Effector memory CD4-positive, alpha-beta T cell (primary cell): ENCODE measurements at places on chromosomes 3 and 15.
A peak's percentile ranks its signal among the peaks of the same experiment; 100 is the strongest.

- H3K27ac ChIP-seq = no peak overlapping the region
- DNase-seq = no peak
- no peak overlapping the region for H3K4me3 ChIP-seq
These were observed 37.2 kb upstream of the DLG1 start for GRCh38 chr3:197335428-197336132.

DNA sequence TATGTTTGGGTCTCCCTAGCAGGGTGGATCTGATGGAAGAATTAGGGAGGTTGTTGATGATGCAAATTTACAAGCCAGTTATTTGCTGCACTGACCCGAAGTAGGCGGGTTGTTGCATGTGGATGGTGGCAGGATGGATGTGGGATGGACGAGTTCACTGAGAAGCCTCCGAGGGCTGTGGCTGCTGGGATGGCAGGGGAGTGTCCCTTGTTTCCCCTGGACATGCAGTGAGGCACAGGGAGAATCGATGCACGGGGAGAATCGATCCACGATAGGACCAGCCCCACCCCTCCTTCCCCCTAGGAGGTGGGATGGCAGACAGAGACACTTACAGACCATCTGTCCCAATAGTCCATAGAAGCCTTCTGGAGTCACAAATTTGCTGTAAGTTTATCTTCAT, 31.0 kb upstream of the KLF13 start:
- no peaks in the 10 kb centered on the region for H3K4me1 ChIP-seq
- no peaks in the 10 kb centered on the region for H3K36me3 ChIP-seq
- H3K27me3 ChIP-seq = no peaks in the 10 kb centered on the region
- DNase-seq = no peak

DNA sequence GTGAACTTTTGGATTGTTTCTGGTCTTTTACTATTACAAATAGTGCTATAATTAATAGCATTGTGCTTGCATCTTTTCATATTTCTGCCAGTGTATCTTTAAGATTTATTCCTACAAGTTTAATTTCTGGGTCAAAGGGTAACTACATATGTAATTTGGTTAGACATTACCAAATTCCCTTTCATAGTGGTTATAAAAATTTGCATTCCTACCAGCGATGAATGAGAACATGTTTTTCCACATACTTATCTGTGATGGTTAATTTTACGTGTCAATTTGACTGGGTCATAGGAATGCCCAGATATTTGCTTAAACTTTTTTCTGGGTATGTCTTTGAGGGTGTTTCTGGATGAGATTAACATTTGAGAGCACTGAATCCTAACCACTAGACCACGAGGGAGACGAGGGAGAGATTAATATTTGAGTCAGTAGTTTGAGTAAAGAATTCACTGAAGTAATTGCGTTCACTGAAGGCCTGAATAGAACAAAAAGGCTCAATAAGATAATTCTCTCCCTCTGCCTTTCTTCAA, 132.3 kb upstream of the NEO1 start:
- H3K4me1 ChIP-seq = no peaks in the 10 kb centered on the region
- H3K27me3 ChIP-seq = no peaks in the 10 kb centered on the region
- H3K4me3 ChIP-seq = no peak overlapping the region
- H3K27ac ChIP-seq = no peak overlapping the region
- no peaks in the 10 kb centered on the region for H3K36me3 ChIP-seq

- H3K36me3 ChIP-seq = no peaks in the 10 kb centered on the region
- H3K27ac ChIP-seq = peak overlapping the region; percentile 41
- H3K4me3 ChIP-seq = no peak overlapping the region
- no peak for DNase-seq
- H3K4me1 ChIP-seq = peaks cover 29% of the 10 kb centered on the region
- H3K27me3 ChIP-seq = no peaks in the 10 kb centered on the region
These were observed 41.8 kb downstream of the RAB8B start for GRCh38 chr15:63231206-63231605.

DNA sequence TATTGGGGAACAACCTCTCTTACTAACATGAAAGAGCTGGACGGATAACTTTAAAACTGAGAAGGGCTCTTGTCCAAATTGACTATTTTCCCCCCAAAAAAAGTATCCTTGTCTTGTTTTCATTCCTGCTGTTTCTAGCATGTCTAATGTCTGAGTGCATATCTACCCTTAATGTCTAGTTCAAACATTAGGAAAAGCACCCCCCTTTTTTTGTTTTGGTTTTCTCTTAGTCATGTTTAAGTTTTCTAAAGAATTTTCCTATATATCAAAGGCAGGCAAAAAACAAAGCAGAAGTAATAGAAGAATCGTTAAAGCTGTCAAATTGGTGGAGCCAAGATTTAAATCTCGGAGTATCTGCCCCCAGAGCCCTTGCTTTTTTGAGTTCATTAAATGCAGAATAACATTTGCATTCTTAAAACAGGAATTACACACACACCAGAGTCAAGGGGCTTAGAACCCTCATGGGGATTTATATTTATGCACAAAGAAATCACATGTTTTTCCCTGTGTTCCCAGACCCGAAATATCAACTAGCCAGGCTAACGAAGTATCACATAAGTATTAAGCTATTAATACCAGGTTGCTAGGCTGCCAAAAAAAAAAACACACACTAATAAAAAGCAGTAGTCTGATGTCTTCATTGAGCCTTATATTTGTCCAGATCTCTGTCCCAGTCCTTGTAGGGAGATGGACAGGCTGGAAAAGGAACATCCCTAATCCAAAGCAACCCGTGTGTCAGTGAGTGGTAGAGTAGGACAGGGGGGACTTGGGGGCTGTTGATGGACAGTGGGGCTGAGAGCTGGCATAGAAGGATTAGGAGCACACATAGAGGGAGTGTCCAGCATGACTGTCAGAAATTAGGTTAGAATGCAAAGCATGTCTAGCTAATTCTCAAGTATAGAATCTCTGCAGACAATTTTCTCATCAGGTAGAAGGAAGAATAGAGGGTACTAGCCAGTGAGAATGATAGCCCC, 103.6 kb upstream of the BFSP2 start:
- no peaks in the 10 kb centered on the region for H3K27me3 ChIP-seq
- H3K36me3 ChIP-seq = no peaks in the 10 kb centered on the region
- no peaks in the 10 kb centered on the region for H3K4me1 ChIP-seq
- DNase-seq = no peak
